GM12892 (cell line): ENCODE measurements at places on chromosomes 4 and X.
A peak's percentile ranks its signal among the peaks of the same experiment; 100 is the strongest.

- DNase-seq = no peak
Measured at GRCh38 chr4:13470379-13470778, 13.8 kb downstream of the RAB28 start.

GRCh38 chr4:3769642-3770184 is 3.5 kb downstream of the ADRA2C start:
- no peak for DNase-seq

DNA sequence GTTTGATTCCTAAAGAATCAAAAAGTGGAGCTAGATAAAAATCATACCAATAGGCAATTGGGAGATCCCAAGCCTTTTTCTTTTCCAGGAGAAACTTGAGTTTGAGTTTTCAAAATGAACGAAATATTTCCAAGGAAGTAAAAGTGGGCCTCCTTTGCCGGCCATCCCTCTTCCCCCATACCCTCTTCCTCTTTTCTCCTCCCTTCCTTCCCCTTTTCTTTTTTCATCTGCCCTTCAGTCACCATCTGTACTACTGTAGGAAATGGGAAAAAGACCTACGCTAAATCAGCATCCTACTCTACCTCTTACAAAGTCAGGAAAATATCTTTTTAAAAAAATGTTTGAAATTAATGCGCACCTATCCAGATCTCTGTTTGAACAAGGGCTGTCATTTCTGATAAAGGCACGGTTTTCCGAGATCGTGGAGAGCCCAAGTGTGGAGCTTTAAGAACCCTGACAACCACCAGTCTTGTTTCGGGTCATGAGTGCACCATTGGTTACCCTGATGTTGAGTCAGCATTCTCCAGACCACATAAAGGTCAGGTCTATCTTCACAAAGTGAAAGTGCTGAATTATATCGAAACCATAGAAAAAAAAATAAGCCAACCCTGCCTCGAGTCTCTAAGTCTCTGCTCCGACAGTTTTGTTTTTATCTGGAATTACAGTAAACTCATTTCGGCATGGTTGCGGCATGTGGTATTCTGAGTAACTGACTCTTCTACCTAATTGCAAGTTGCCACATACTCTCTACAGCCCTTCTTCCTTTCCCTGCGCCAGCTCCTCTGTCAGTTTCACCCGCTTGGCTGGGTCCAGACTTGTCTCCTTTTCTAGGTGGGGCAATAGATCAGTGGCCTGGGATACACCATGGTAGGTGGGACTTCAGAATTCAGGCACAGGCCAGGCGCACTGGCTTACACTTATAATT is 140.2 kb upstream of the KLF3 start:
- peak; percentile 55 for DNase-seq

DNA sequence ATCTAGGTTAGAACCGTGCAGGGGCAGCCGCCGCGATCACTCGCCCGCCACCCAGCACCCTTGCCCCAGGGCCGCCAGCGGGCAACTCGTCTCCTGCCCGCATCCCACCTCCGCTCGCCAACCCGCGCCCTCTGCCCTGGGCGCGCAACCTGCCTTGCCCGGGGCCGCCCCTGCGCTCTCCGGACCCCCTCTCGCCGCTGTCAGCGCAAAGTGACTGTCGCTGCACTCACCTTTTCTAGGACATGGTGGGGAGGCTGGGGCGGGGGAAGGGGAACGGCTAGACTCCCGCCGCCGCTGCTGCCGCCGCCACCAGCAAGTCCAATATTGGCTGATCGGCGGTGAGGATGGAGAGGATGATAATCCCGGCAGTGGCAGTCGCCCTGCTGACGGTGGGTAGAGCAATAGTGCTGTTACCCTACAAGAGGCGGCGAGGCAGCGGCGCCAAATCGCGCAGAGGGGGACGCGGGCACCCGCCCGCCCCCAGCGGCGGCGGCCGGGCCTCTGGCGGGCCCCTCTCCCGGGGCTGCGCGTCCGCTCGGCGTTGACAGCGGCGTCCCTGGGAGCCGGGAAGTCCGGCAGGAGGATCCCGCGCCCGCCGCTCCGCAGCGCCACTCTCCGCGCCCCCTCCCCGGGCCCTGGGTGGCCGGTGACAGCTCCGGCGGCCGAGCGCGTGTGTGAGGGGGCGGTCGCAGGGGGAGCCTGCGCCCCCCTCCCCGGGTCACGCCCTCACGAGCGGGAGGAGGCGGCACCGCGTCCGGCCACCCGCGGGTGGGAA is 2.3 kb upstream of the NR3C2 start:
- peak; percentile 7 for DNase-seq

DNA sequence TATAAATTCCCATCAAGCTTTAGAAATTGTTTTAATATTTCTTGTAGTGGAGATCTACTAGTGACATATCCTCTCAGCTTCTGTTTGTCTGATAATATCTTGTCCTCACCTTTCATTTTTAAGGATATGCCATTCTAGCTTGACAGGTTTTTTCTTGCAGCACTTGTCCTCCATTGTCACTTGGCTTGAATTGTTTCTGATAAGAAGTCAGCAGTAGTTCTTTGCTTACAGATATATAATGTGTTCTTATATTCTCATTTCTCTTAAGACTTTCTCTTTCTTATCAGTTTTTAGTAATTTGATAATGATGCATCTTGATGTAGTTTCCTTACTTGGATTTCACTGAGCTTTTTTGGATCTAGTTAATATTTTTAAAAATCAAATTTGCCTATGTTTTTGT is 120.6 kb upstream of the NUDT6 start:
- DNase-seq = no peak

DNA sequence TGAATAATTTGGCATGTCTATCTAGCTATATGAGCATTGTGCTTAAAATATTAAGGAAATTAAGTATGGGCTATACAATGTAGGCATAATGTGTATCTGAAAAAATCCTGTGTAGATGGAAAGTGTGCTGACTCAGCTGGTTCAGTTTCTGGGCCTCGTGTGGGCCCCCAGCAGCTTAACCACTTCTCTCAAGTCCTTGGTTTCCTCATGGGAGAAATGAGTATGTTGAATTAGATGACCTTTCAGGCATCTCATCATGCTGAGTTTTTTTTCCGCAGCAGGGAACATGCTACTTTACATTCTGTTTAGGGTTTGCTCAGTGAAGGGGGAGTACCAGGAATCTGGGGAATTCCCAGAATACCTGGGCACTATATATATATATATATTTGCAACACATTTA is 30.5 kb downstream of the RHOH start:
- DNase-seq = no peak

DNA sequence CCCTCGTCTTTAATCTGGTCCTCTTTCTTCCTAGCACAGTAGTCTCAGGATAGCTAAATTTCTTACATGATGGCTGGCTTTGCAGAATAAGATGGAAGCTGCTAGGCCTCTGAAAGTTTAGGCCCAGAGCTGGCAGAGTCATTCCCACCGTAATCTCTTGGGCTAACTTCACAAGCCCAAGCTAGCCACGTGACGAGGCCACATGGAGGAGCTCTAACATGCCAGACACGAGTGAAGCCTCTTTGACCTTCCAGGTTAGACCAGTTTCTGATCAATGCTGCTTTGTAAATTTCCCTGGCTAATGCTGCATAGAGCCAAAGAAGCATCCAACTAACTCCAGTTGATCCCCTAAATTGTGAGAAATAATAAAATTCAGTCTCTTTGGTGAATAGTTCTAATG is 9.5 kb upstream of the CENPE start:
- DNase-seq = no peak

GRCh38 chr4:153785910-153786721 is 2.8 kb downstream of the SFRP2 start:
- no peak for DNase-seq

GRCh38 chrX:134658002-134658759 is at the start of gene PLAC1:
Gene PLAC1 (minus strand): TSS chrX:134658471. CDS start chrX:134566682, 91,789 bp downstream.
- no peak for DNase-seq

GRCh38 chrX:78746496-78746895 is 1.0 kb upstream of the LPAR4 start:
- no peak for DNase-seq

DNA sequence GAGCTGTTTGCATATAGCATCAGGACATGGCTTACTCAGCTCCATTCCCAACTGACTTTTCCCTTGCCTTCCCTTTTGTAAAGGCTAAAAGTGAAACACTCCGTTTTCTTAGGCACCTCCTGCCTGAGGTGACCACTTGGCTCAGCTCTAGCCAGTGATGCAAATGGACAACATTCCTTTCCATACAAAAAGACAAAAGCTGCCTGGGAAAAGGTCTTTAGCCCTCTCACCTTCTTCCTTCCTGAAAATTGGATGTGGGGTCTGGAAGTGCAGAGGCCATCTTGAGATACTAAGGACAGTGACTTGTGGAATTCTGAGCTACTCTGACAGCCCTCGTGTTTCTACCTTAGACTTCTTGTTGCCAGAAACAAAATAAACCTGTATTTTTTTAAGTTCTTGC is 27.7 kb upstream of the SFRP2 start:
- DNase-seq = no peak

- DNase-seq = no peak
Measured at GRCh38 chrX:9440116-9440844, 24.6 kb upstream of the TBL1X start.

- DNase-seq = no peak
Measured at GRCh38 chrX:152847281-152847680, 16.4 kb downstream of the NSDHL start.

DNA sequence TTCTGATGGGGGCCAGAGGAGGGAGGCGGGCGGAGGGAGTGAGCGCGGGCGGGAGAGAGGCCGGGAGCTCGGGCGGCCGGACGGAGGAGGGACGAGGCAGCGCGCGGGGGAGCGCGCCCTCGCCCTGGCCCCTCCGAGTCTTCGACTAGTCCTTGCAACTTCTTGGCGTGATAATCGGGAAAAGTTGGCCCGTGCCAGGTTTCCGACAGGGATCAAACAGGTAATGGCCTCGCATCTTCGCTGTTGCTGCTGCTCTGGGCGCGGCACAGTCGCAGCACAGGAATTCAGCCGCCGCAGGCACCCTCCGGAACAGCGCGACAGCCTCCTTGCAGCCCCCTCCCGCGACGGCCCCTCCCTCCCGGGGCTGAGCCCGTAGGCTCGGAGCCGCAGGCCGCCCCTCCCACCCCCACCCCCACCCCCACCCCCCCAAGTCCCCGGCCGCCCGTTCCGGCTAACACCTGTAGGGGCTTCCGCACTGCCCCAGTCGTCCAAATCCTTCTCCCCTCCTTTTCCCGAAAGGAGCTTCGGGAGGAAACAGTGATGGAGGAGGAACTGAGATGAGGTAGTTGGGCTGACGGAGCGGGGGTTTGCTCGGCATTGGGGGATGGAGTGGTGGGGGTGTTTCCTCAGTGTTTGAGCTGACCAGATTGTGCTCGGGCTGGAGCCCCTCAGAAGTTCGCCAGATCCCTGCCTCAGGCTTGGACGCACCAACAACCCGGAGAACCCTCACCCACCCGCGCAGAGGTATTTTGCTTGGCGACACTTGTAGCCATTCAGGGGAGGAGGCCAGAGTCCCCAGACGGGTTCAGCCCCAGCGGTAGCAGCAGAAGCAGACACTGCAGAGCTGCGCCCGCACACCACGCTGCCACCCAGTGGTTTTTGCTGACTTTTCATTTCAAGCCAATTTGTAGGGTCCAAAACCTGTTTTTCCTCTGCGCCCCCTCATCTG is at the start of gene FGF13:
Gene FGF13, minus strand, starts transcription at position 319 of the 949 bp plus-strand sequence. CDS start 714 bp downstream, outside the sequence.
- DNase-seq = peak; percentile 11

DNA sequence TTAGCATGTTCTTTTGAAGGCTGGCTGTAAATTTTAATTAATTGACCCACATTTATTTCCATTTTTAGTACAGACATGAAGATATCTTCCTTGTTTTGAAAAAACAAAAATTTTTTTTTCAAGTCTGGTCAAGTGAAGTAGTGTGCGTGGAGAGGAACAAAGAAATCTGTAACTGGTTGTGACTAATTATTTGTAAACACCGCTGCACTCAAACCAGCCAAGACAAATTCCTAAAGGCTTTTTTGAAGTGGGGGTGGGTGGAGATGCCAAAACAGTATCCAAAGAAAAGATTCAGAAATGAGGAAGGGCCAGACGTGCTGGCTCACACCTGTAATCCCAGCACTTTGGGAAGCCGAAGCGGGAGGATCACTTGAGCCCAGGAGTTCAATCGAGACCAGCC is 88.3 kb downstream of the SHROOM2 start:
- DNase-seq = no peak

GRCh38 chrX:2401201-2401589 is 99.6 kb downstream of the DHRSX start:
- DNase-seq = no peak

- no peak for DNase-seq
Measured at GRCh38 chr4:146182443-146182842, 6.9 kb downstream of the LSM6 start.

GRCh38 chr4:148286012-148286411 is 156.2 kb downstream of the NR3C2 start:
- no peak for DNase-seq

GRCh38 chr4:128757712-128758111 is 51.8 kb upstream of the JADE1 start:
- no peak for DNase-seq

DNA sequence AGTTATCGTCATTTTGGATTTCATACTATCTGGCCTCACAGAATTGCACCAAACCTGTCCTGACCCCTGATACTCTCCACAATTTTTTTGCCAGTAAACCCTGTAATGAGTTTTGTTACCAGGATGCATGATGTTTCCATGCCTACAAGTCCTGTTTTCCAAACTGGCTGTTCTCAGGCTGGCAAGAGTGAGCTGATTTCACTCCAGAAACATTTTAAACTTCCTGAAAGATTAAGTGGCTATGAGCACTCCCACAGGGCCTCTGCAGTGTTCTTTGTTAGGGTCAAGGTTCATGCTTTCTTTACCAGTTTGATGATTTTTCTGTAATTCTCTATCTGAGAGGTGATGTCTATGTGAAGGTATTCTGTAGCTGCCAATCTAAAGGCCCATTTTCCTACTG is 31.7 kb upstream of the PDLIM3 start:
- DNase-seq = no peak

DNA sequence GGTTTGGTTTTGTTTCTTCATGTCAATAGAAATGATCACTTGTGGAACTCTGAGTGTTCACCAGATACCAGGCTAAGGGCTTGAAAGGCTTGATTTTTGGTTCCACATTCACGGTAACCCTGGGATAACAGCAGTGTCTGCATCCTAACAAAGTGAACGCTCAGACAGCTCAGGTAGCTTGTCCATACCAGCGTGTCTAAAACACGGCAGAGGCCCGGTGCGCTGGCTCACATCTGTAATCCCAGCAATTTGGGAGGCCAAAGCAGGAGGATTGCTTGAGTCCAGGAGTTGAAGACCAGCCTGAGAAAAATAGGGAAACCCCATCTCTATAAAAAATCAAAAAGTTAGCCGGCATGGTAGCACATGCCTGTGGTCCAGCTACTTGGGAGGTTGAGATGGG is 49.0 kb downstream of the HTRA3 start:
- no peak for DNase-seq
